NCI-H1694 treated with DMSO at 0.1 percent for 48 hours (cell line): ENCODE measurements at places on chromosomes 13 and 19.

- no peak for DNase-seq
Measured at GRCh38 chr13:28415994-28416421, 78.9 kb downstream of the FLT1 start.

- peak; percentile 64 for DNase-seq
Measured at GRCh38 chr13:27359199-27359821, 65.1 kb upstream of the GTF3A start.

- no peak for DNase-seq
Measured at GRCh38 chr19:53076984-53077383, 26.2 kb downstream of the ZNF160 start.

GRCh38 chr13:67392014-67392413 lies 161.9 kb upstream of the PCDH9 start:
- DNase-seq, result no peak

- DNase-seq, result no peak
Measured at GRCh38 chr13:76764916-76765315, 121.3 kb downstream of the KCTD12 start.

DNA sequence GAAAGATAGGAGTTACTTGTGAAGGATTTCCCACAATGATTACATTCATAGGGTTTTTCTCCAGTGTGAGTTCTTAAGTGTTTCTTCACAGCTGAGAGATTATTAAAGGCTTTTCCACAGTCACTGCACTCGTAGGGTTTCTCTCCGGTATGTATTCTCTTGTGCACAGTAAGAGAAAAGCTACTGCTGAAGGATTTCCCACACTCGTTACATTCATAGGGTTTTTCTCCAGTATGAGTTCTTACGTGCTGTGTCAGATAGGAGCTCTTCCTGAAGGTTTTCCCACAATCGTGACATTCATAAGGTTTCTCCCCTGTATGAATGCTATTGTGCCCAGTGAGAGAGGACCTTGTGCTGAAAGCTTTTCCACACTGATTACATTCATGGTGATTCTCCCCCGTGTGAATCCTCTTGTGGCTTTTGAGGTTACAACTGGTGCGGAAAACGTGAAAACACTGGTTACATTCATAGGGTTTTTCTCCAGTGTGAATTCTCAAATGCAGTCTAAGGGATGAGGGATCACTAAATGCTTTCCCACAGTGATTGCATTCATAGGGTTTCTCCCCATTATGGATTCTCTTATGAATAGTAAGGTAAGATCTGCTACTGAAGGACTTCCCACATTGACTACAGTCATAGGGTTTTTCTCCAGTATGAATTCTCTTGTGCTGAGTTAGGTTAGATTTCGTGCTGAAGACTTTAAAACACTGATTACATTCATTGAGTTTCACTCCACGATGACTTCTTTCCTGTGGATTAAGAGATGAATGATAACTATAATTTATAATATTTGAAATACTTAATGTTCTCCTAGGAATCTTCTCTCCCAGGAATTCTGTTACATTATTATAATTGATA lies 20.6 kb downstream of the ZNF558 start:
- DNase-seq, result no peak

DNA sequence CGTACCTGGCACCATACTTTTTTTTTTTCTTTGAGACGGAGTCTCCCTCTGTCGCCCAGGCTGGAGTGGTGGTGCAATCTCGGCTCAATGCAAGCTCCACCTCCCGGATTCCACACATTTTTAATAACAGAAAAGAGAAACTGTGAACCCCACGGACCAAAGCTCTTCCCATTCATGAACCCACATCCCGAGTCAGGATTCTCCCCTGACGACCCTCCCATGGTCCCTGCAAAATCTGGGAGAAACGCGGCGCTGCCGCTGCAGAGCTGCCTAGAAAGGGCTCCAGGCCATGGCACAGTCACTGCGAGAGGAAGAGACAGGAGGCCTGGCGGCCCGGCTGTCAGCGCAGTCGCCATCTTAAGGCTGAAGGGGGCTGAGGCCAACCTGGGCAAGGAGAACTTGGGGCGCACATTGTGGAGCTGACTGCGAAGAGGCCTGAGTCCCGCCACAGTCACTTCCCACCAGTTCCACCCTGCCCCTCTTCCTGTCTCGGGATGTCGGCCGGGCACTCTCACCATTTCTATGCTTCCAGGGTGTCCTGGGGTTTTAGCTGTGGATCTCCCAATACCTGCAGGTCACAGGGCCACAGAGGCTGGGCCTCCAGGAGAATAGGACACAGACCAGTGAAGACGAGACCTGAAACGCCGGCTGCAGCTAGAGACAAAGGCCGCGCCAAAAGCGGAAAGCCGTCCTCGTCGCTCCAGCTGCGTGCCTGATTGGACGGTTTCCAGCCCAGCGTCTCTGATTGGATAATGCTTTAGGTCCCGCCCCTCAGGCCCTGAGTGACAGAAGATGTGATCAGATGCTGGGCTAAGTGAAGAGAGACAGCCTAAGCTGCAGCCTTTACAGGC lies 71.0 kb downstream of the ZNF486 start:
- no peak for DNase-seq

- DNase-seq, result no peak
Measured at GRCh38 chr13:114077933-114078325, 54.5 kb downstream of the RASA3 start.

GRCh38 chr13:80276371-80277289 lies 64.3 kb downstream of the SPRY2 start:
- DNase-seq, result no peak

DNA sequence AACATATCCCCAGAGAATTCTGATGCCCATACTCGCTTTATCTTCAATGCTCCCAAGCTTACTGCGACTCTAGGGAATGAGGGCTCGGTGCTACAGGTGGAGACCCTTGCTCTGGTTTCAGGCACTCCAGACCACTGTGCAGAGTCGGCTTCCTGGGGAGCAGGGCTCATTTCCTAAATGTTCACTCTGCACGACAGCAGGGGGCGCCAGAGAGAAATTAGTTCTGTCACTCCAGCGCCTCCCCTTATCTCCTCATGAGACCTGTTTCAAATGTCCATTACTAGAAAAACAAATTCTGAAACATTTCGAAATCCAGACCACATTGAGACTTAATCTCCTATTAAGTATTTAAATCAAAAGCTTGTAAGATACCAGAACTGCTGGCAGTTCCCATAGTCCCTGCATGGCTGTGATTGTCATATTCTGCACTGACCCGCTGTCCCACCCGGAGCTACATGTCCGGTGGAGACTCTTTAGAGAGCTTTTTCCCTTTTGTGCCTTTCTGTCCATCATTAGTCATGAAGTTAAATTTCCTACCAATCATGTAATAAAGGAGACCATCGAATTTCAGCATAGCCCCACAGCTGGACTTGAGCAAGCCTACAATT lies 22.4 kb downstream of the EPSTI1 start:
- DNase-seq, result peak; percentile 46

DNA sequence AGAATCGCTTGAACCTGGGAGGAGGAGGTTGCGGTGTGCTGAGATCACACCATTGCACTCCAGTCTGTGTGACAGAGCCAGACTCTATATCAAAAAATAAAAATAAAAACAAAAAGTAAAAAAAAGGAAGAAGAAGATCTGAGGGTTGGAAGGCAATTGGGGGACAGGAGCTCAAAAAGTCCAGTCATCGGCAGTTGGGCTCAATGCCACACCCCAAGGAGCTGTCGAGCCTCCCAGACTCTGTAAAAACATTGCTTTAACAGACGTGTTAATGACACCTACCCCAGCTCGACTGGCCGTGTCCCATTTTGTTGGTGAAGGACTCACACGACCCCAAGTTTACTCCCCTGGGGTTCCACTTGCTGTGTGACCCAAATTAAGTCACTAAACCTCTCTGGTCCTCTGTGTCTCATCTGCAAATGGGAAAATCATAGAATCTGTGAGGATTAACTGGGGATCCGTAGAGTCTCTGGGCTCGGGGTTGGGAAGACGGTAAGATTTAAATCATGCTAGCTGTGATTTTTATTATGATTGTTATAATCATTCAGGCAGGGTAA lies 7.0 kb downstream of the GNA15 start:
- DNase-seq, result no peak

DNA sequence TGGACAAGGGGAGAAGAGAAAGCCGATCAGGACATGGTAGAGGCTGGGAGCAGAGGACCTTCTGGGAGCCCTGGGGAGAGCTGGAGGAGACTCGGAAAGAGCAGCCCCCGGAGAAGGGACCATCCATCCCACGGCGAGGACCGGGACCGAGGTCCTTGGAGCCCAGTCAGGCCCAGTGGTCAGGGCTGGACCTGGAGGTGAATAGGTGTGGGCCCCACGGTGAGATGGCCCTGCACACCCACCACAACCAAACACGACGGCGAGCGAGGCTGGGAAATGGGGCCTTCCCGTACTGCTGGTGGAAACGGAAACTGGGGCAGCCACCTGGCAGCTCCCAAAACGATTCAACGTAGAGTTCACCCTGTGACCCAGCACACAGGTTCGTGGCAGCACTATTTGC lies 3.7 kb upstream of the NTN5 start:
- DNase-seq, result no peak

DNA sequence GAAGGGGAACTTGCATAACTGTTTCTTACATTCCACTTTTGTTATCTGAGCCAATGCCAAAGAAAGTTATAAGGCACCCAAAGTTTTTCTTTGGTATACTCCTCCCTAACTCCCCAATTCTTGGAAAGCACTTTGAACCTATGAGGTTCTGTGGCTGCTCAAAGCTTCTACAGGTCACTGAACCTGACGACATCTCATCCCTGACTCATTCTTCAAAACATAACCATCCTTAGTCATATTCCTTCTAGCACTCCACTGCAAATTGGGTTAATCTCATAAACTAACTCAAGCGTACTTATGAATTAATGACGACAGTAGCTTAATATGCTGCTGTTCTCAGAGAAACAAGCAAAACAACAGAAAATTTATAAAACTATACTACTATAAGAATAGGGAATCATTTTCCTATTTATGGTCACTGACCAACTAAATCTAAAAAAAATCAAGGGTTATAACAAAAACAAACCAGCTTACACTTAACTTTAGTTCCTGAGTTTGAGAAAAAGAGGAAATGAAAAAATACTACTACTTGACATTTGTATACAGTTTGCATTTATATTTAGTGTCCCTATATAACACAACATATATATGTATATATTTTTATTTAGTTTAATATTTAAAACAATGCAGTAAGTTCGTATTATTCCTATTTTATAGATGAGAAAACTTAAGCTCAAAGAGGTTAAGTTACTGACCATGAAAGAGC lies 69.1 kb downstream of the CAB39L start:
- DNase-seq, result no peak

- no peak for DNase-seq
Measured at GRCh38 chr13:23902975-23903905, 5.9 kb upstream of the C1QTNF9B start.

DNA sequence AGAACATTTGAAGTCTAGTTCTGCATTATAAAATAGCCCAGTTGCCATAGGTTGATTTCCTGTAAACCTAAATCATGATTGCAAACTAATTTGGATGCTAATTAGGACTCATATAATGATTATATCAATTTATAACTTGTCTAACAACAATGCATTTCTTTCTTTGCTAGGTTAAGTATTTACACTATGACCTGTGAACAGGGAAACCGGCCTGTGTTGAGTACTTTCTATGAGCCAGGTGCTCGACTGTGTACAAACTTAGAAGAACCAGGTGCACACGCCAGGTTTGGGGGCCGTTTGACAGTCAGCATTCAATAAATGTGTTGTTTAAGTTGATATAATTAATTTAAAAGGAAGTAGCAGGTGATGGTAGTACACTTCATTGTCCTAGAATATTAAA lies 203.1 kb downstream of the TM9SF2 start:
- DNase-seq, result no peak

GRCh38 chr19:49553451-49554271 lies 25.9 kb downstream of the RCN3 start:
- DNase-seq, result no peak

GRCh38 chr19:4986471-4986891 lies 17.6 kb downstream of the KDM4B start:
- no peak for DNase-seq

- no peak for DNase-seq
Measured at GRCh38 chr19:283395-283794, 7.8 kb downstream of the PLPP2 start.

DNA sequence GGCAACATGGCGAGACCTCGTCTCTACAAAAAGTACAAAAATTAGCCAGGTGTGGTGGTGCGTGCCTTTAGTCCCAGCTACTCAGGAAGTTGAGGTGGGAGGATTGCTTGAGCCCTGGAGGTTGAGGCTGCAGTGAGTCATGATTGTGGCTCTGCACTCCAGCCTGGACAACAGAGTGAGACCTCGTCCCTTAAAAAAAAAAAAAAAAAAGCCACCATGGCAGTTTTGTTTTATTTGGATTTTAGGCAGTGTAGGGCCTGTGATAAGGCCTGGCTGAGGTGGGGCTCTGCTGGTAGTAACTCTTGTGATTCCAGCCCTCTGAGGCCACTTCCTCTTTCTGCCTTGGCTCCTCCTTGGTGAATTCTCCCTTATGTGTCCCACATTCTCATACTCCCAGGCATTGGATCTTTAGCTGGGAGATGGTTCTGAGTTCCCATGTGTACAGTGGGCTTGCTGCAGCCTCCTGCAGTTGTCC lies 39.2 kb downstream of the GATAD2A start:
- DNase-seq, result no peak

GRCh38 chr13:111493468-111493867 lies 173.0 kb downstream of the TEX29 start:
- DNase-seq, result no peak

DNA sequence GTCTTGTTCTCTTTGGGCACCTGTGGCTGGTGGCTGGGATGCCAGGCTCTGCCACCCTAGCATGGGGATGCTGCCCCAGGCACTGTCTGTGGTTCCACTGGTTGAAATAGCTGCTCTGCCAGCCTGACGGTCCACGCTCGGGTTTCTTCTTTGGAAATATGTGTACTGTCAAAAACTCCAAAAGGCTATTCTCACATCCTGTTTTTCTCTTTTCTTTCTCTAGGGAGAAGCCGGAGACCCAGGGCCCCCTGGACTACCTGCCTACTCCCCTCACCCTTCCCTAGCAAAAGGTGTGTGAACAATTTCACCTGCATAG lies 115.0 kb downstream of the RAB20 start:
- DNase-seq, result no peak

DNA sequence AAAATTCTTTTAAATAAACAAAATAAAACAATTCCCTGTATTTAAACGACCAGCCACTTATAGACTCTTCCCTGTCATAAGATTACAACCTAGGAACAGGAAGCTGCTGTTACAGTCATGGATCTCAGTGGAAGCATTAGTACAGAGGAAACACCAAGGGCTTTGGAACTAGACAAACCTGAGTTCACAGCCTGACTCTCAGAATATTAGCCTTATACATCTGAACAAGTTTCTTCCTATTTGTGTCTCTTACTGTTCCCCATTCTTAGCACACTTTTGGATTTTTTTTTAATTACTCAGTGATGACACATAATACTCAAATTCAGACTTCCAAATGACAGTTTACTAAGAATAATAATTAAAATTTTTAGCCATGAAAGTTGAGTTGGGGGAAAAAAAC lies 46.1 kb downstream of the ZDHHC20 start:
- DNase-seq, result no peak

DNA sequence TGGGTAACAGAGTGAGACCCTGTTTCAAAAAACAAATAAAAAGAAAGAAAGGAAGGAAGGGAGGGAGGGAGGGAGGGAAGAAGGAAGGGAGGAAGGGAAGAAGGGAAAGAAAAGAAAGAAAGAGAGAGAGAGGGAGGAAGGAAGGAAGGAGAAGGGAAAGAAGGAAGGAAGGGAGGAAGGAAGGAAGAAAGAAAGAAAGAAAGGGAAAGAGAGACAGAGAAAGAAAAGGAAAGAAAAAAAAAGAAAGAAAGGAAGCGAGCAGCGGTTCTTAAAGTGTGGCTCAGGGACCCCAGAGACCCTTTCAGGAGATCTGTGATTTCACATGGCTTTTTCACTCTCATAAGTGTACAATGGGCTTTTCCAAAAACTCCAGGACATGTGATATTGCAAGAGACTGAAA lies 9.9 kb upstream of the CADM4 start:
- no peak for DNase-seq

- DNase-seq, result no peak
Measured at GRCh38 chr13:92807353-92807752, 419.3 kb upstream of the GPC6 start.
